ENCODE measurements at places on chromosomes 3 and 15. TPM values are rescaled to one million over a fixed set of nuclear protein-coding genes. Genes with fewer than 3 reads are reported as not detected.

GRCh38 chr15:89385596-89386331 lies 51.1 kb upstream of the POLG start:
- no peaks in the 10 kb centered on the region for H3K36me3 ChIP-seq
- no peak overlapping the region for H3K4me3 ChIP-seq
- no peak for DNase-seq
- peaks cover 37% of the 10 kb centered on the region for H3K4me1 ChIP-seq

Gene MUSTN1
- 2.0 TPM for total RNA-seq

Gene STRIT1
- total RNA-seq, result not detected

DNA sequence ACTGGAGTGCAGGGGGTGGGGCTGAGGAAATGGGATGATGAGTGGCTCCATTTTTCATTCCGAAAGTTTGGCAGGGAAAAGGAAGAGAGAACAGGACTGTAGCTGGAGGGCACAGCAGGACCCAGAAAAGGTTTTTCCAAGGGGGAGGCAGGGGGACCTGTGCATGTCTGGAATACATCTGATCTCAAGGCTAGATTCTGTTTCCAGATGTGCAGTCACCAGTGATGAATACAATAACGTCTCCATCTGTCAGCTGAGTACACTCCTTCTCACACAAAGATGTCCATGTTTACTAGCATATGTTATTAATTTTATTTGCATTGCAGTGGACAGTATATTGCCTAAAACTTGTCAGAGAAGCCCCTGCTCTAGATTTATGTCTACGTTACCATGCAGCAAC lies 39.9 kb upstream of the PRTG start:
- no peak overlapping the region for H3K27ac ChIP-seq
- H3K4me3 ChIP-seq, result no peak overlapping the region
- no peaks in the 10 kb centered on the region for H3K36me3 ChIP-seq
- H3K27me3 ChIP-seq, result no peaks in the 10 kb centered on the region
- H3K4me1 ChIP-seq, result peaks cover 44% of the 10 kb centered on the region
- DNase-seq, result no peak

Gene CLDN1
- total RNA-seq, result 0.34 TPM

All from neural progenitor cell (in vitro differentiated cells).